ENCODE measurements at places on chromosomes 4 and X.
A peak's percentile ranks its signal among the peaks of the same experiment; 100 is the strongest.

GRCh38 chr4:144267084-144267483 is 126.6 kb upstream of the GYPA start:
- DNase-seq, result no peak

DNA sequence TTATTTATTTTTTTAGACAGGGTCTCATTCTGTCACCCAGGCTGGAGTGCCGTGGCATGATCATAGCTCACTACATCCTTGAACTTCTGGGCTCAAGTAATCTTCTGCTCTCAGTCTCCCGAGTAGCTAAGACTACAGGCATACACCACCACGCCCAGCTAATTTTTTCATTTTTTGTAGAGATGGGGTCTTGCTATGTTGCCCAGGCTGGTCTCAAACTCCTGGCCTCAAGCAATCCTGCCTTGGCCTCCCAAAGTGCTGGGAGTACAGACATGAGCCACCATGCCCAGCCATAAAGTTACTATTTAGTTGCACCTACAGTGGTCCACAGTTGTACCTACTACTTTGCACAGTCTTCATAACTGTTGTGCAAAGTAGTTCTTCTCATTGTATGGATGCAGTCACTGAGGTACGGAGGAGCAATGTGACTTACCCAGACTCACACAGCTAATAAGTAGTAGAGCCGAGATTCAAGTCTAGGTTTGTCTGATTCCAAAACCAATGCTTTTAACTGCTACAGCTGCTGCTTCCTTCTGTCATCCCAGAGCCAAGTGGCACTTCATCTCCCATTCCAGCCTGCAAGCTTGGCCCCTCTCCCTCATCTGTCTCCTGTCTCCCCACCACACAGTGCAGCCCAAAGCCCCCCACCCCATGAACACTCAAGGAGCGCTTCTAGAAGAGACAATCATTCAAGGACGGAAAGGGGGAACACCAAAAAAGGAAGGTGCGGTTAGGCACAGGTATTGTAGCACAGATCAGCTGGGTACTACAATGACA is 24.0 kb upstream of the IQSEC2 start:
- no peak for DNase-seq

- DNase-seq, result no peak
These were observed 71.9 kb downstream of the ATG4A start for GRCh38 chrX:108163333-108164082.

GRCh38 chrX:151552743-151553142 is 10.7 kb upstream of the PASD1 start:
- no peak for DNase-seq

GRCh38 chrX:17939724-17940123 is 78.6 kb upstream of the RAI2 start:
- no peak for DNase-seq

DNA sequence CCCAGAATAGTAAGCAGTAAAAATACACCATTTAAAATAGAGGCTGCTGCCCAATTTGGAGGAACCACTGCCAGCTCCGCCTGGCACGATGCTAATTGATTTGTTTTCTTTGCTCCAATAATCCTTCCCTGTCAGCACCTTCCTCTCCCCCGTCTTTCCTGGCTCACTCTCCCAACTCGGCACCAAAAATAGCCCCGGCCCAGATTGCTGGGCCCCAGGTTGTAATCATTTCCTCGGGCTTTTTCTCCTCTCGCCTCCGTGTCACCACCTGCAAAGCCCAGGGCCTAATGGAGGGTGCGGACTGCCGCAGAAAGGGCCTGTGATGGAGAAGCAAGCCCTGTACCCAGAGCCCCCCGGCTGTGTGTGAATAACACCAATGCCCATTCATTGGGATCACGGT is 197.6 kb upstream of the PSAPL1 start:
- no peak for DNase-seq

DNA sequence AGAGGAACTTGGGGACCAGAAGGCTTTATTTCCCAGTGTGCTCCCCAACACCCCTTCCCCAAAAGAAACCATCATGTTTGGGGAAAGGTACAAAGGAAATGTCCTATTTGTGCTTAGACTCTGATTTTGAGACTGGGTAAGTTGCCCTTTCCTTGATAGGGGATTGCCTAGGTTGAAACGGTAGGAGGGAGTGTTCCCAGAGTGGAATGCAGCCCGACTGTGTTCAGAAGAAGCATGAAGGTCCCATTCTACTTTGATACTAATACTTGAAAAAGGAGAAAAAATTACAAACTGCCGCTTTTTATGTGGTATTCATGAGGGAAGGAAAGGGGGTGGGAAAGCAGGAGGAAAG is 32.4 kb upstream of the TMEM131L start:
- DNase-seq, result no peak

- DNase-seq, result no peak
These were observed 1.8 kb downstream of the CCSER1 start for GRCh38 chr4:90128961-90129495.

DNA sequence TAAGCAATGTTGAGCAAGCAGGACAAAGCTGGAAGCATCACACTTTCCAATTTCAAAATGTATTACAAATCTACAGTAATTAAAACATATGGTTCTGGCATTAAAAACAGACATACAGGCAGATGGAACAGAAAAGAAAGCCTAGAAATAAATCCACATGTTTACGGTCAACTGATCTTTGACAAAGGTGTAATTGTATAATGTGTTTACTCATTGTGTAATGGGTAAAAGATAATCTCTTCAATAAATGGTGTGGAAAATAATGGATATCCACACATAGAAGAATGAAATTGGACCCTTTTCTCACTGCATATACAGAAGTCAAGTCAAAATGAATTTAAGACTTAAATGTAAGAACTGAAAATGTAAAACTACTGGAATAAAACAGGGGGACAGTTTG is 394.2 kb downstream of the ANKRD50 start:
- no peak for DNase-seq

DNA sequence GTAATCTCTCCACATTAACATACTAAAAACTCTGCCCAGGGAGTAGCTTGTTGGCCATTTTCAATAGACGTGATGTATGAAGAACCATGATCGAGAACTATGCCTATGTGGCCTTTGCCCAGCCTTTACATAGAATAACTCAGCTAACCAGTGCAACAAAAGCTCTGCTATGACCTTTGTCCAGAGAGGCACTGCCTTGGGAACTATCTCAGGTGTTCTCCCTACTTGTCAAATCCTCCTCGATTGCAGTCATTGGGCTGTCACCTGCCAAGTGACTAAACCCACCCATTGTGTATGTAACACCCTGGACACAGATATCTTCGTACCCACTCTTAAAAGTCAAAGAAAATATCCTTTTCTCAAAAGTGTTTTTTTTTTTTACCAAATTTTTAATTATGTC is 610.3 kb upstream of the GALNTL6 start:
- no peak for DNase-seq

GRCh38 chrX:130253916-130254315 is 14.8 kb downstream of the ZNF280C start:
- DNase-seq, result no peak

DNA sequence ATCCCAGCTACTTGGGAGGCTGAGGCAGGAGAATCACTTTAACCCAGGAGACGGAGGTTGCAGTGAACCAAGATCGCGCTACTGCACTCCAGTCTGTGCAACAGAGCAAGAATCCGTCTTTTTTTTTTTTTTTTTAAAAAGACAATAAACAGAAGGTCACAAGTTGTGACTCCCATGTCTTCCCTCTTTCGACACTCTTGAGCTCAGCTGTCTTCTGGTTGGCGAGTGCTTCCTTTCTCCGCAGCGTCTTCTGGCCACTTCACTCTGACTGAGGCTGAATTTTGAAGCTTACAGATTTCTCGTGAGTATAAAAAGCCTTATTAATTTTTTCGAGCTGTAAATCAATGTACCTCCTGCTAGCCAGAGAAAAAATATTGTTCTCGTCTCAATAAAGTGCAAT is 124.9 kb downstream of the STOX2 start:
- DNase-seq, result no peak

DNA sequence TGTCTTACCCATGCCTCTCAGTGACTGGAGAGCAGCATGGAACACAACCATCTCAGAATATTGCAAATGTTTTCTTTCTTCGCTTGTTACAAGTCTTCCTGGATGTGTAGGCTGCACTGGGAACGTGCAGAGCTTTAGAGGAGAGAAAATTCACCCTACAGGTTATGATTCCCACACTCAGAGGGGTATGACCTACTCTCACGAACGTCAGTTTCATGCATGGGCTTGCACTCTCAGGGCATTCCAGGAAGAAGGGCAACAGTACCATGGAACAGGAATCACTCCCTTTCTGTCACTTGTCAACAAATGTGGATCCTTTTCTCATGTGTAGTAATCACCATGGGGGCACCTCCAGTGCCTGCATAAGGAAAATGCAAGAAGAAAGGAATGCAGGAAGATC is 75.8 kb downstream of the NBDY start:
- DNase-seq, result no peak

- peak; percentile 6 for DNase-seq
These were observed 8.5 kb upstream of the SETD7 start for GRCh38 chr4:139564502-139564901.

DNA sequence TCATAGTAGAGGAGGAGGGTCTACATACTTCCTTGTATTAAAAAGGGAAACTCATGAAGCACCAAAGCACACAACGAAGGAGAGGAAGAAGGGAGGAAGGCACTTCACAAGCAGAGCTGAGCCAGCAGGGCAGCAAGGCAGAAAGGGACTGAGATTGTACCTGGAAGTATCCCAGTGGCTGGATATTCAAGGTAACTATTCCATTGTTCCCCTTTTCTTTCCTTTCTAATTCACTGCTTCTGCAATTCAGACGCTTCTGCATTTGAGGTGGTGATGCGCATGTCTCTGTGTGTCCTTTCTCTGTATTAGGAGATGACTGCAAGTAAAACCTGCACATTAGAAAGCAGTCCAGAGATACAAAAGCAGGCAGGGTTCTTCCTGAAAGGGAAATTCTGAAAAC is 54.9 kb downstream of the UBQLN2 start:
- DNase-seq, result no peak

- no peak for DNase-seq
These were observed 67.6 kb downstream of the COX18 start for GRCh38 chr4:73001885-73002284.

GRCh38 chr4:185182239-185182638 is 21.6 kb downstream of the CFAP97 start:
- DNase-seq, result no peak

GRCh38 chrX:132639446-132639845 is 150.6 kb upstream of the MBNL3 start:
- DNase-seq, result no peak

DNA sequence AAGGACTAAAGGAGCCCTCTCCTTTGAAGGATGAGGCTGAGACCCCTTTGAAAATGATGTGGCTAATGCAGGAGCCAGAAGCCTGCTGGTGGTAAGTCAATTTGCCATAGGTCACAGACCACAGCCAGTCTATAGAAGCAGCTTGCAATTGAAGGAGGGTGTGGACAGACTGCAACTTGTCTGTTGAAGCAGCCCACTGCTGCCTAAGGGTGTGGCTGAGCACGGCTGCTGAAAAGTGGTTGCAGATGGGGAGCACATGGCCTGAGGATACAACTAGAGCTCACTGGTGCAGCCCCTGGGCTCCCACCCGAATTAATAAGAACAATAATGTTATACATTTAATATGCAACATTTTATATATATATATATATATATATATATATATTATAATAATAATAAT is 11.4 kb upstream of the EXOC1L start:
- DNase-seq, result no peak

DNA sequence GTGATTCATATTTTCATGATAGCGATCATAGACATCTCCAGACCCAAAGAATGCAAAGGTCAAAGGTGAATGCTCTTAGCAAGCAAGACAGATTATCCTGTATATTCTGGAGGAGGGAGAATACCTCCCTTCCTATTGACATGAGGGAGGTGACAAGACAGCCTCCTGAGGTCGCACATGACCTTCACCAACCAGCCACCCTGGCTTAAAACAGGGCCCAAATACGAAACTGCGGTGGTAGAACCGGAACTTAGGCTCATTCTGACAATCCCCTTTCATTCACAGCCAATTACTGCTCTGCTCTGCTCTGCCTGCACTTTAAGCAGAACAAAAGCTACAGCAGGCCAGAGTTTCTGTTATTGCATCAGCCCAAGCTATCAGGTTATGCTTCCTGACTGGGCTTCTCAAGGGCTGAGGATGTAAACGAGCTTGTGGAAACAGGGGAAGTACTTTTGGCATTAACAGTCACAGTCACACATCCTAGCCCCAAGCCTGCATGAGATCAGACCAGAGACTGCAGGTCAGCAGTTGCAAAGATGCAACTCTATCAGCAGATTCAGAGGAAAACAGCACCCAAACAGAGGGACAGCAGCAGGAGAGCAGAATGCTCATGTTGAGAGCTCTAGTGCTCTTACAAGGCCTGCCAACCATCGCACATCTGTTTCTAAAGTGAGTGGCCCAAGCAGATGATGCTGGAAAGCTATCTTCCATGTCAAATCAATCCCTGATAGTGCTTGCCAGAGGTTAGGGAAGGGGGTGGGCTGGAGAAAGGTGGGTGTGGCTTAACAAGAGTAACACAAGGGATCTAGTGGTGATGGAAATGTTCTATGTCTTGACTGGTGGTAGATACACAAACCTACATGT is 51.3 kb upstream of the MAP3K15 start:
- DNase-seq, result peak; percentile 5

- DNase-seq, result no peak
These were observed 2.7 kb downstream of the HS6ST2 start for GRCh38 chrX:132955690-132956089.

- no peak for DNase-seq
These were observed 657.0 kb downstream of the DACH2 start for GRCh38 chrX:86805241-86805640.

DNA sequence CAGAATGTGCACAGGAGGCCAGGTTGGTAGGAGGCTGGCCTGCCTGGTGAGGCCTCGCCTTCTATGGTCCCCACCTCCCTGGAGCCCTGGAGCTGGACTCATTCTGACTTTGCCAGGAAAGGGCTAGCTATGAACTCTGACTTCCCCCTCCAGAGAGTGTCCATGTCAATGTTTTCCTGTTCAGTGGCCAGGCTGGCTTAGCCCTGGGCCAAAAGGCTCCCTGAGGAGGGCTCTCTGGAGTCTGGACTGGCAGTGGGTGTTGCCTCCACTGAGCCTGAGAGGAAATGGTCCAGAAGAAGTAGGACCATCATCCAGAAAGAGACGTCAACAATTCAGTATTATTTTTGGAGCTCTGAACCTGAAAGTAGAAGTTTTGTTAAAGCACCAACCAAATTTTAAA is 178.7 kb downstream of the CHIC2 start:
- DNase-seq, result no peak

- no peak for DNase-seq
These were observed 102.2 kb upstream of the AFAP1 start for GRCh38 chr4:8041868-8042267.

GRCh38 chrX:13307041-13307440 is 12.8 kb downstream of the ATXN3L start:
- no peak for DNase-seq

- no peak for DNase-seq
These were observed 13.1 kb downstream of the DCHS2 start for GRCh38 chr4:154478547-154478946.

DNA sequence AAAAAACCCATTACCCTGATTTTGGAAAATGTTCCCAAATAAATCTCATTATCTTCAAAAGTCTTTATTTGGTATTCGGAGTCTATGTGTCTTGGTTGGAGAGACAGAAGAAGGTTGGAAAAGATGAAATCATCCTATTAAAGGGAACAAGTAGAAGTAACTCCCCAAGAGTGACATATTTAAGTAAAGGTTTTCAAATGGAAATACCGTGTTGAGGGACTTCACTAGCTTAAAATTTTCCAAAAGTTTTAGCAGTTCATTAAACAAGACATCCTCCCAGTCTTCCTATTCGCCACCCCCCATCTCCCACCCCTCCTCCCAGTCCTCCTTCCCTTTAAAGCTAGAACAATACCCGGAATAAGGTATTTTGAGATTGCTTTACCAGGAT is 62.7 kb upstream of the CCDC160 start:
- no peak for DNase-seq
